Activated CD8-positive, alpha-beta memory T cell treated with anti-CD3 and anti-CD28 coated beads for 48 hours (primary cell): ENCODE measurements at places on chromosomes 1 and 21.

- no peak for DNase-seq
Measured at GRCh38 chr1:85297855-85298629, 21.6 kb upstream of the BCL10 start.

- DNase-seq = no peak
Measured at GRCh38 chr1:190207733-190208132, 269.9 kb downstream of the BRINP3 start.

GRCh38 chr1:40708750-40709099, 17.2 kb downstream of the NFYC start:
- no peak for DNase-seq

DNA sequence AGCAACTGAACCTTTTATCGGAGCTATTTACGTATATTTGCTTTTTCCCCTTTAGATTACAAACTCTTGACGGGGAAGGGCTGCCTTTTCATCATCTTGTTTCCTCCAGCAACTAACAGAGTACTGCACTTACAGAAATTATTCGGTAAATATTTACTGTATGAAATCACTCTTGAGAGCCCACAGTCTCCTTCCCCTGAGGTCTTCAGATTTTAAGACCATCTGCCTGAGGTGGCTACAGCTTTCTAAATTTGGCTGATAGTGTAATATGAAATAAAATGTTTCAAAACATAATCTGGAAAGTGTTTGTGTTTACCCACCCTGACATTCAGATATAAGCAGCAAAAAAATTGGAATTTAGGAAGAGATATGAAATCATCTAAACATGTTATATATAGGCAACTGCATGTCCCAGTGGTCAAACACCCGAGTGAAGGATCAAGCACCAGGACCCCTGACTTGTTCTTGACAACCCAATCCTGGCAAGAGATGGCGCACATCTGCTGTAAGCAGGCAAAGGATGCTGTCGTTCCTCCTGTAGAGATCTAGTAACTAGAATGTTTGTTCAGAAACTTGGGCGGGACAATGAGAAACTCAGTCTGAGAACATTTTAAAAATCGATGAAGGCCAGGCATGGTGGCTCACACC, 60.9 kb downstream of the SIPA1L2 start:
- no peak for DNase-seq

- peak; percentile 18 for DNase-seq
Measured at GRCh38 chr1:230977761-230978490, 735 bp downstream of the TTC13 start.

GRCh38 chr21:42313501-42313969, 1.7 kb downstream of the TFF3 start:
- no peak for DNase-seq

GRCh38 chr1:187645651-187646050, 816.9 kb downstream of the PLA2G4A start:
- DNase-seq = no peak

GRCh38 chr1:46489169-46489637, 433 bp upstream of the DMBX1 start:
- no peak for DNase-seq

DNA sequence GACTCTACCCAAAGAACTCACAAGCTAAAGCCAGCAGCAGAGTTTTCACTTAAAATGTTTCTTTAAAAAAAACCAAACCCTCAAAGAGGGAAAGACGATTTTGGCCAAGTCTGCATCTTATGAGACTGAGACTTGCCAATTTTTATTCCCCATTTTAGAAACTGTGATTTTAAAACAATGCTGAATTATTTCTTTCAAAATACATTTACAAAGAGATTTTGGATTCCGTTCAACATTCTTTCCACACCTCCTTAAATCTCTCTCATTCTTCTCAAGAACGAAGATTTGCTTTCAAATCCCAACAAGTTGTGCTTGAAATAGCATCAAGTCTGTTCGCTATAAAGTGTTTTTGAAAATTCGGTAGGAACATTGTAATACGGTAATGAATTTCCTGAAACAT, 133.9 kb upstream of the VANGL1 start:
- no peak for DNase-seq

DNA sequence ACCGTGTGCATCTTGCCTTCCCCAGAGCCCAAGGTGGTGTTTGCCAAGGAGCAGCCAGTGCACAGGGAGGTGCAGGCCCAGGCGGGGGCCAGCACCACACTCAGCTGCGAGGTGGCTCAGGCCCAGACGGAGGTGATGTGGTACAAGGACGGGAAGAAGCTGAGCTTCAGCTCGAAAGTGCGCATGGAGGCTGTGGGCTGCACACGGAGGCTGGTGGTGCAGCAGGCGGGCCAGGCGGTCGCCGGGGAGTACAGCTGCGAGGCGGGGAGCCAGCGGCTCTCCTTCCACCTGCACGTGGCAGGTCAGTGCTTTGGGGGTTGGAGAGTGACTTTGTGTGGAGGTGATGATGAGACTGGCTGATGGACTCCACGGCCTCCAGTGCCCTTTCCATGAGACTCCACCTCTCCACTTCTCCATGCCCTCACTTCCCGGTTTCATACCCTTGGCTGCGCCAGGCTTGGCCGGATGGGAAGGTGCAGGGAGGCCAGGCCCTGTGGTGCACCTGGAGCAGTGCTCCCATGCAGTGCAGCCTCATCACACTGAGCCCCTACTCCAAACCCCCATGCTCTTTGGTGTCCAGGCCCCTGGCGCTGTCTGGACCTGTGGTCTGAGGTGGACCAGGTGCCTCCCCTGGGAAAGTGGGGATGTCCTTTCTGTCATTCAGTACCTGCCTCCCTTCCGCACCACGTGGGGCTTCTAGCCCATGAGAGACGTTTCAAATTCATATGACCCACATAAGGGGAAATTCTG, 49.0 kb downstream of the OBSCN start:
- no peak for DNase-seq

- DNase-seq = no peak
Measured at GRCh38 chr21:43590194-43590593, 69.1 kb downstream of the HSF2BP start.

GRCh38 chr1:246724016-246724730, at the start of gene SCCPDH:
TSS of gene SCCPDH (plus strand) at chr1:246724409. CDS start at chr1:246724423, 14 bp downstream.
- peak; percentile 60 for DNase-seq

DNA sequence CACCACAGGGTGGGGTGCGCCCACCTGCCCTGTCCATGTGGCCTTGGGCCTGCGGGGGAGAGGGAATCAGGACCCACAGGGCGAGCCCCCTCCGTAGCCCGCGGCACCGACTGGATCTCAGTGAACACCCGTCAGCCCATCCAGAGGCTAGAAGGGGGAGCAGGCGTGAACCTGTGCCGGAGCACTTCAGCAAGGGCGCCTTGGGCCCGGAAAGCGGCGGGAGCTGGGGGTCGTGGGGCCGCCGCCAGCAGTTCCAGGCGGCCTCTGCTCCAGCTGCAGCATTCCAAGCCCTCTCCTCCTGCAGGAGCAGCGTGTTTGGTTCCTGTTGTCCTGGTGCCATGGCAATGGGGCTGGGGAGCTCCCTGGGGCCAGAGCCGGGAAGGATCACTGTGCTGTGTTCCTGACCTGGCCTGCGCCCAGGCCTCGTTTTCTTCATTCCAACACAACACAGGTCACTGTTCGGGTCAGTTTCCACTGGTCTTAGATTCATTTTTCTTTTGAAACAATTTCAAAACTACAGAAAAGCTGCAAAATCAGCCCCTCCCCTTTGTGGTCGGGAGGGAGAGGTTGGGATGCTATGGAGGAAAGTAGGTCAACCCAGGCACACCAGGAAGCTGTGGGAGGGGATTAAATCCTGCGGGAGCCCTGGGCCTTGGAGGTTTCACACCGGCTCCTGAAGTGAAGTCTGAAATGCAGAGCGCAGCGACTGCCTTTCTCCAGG, 18.8 kb downstream of the SLX9 start:
- DNase-seq = no peak

- DNase-seq = no peak
Measured at GRCh38 chr1:81695741-81696140, 105.0 kb upstream of the ADGRL2 start.

- no peak for DNase-seq
Measured at GRCh38 chr1:28160782-28161266, 15.7 kb downstream of the PTAFR start.

DNA sequence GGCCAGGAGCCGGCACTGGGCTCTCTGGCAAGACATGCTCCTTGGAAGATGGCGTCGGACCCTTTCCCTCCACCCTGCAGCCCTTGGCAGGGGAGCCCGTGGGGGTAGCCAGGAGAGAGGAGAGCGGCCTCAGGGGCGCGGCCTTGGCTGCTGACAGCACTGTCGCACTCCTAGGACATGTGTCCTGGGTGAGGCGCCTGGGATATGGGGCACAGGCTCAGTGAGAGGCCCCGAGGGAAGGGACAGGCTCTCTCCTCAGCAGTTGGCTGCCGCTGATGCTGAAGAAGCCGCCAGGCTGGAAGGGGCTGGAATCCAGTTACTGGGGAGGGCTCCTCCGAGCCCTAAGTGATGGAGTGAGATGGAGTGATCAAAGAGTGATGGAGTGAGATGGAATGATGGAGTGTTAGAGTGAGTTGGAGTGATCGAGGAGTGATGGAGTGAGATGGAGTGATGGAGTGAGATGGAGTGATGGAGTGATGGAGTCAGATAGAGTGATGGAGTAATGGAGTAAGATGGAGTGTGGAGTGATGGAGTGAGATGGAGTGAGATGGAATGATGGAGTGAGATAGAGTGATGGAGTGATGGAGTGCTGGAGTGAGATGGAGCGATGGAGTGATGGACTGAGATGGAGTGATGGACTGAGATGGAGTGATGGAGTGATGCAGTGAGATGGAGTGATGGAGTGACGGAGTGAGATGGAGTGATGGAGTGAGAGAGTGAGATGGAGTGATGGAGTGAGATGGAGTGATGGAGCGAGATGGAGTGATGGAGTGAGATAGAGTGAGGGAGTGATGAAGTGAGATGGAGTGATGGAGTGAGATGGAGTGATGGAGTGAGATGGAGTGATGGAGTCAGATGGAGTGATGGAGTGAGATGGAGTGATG, 27.6 kb upstream of the PKP1 start:
- DNase-seq = no peak

DNA sequence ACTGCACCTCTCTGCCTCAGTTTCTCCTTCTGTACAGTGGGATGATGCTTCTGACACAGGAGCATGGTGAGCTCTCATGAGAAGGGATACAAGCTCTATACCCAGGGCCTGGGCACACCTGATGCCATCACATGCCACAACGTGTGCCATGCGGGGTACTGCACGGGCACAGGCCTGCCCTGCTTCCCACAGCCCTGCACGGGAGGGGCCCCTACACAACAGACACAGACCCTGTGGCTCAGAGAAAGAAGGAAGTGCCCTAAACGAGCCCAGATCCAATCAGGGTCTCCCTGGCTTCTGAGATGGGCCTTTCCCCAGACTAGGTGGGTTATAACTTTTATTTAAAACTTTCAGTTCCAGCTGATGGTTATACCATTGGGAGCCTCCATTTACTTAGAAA, 24.6 kb downstream of the C2CD2 start:
- DNase-seq = no peak

- no peak for DNase-seq
Measured at GRCh38 chr1:205878026-205878425, 28.1 kb upstream of the PM20D1 start.

- DNase-seq = no peak
Measured at GRCh38 chr1:72623299-72623708, 341.0 kb upstream of the NEGR1 start.

- DNase-seq = peak; percentile 45
Measured at GRCh38 chr1:61588736-61589672, 135.9 kb downstream of the TM2D1 start.

GRCh38 chr1:11444907-11445306, 34.0 kb upstream of the DISP3 start:
- DNase-seq = no peak
